ENCODE measurements at places on chromosomes 3 and 15. TPM values are rescaled to one million over a fixed set of nuclear protein-coding genes. Genes with fewer than 3 reads are reported as not detected.

TUSC2 gene
- 14.5 TPM for total RNA-seq

NR1I2 gene
- 0.13 TPM for total RNA-seq

HES1 gene
- 92.6 TPM for total RNA-seq

SLCO3A1 gene
- 10.7 TPM for total RNA-seq

ACKR2 gene
- total RNA-seq = 0.32 TPM

PLD1 gene
- 54.0 TPM for total RNA-seq

FETUB gene
- total RNA-seq = not detected

ERICH6 gene
- total RNA-seq = not detected

ACSBG1 gene
- total RNA-seq = not detected

ITIH1 gene
- total RNA-seq = not detected

ECE2 gene
- not detected for total RNA-seq

PPM1M gene
- total RNA-seq = 25.5 TPM

CCK gene
- not detected for total RNA-seq

XCR1 gene
- total RNA-seq = not detected

ABHD17C gene
- 18.2 TPM for total RNA-seq

HGD gene
- total RNA-seq = 0.13 TPM

CLDN18 gene
- total RNA-seq = under 0.01 TPM

GPR149 gene
- not detected for total RNA-seq

FAM107A gene
- total RNA-seq = 0.13 TPM

CELSR3 gene
- 1.4 TPM for total RNA-seq

ZNF592 gene
- 12.7 TPM for total RNA-seq

AADACL2 gene
- total RNA-seq = not detected

MNS1 gene
- 2.7 TPM for total RNA-seq

CGNL1 gene
- 4.7 TPM for total RNA-seq

ROPN1 gene
- 0.22 TPM for total RNA-seq

PPARG gene
- total RNA-seq = 3.1 TPM

Data from articular chondrocyte of knee joint (primary cell).